Uterus (tissue), 4 donors: ENCODE measurements at places on chromosomes 3 and 15. TPM values are rescaled to one million over a fixed set of nuclear protein-coding genes. Genes with fewer than 3 reads are reported as not detected.

GRCh38 chr3:87837076-87837475 is 221.7 kb downstream of the CGGBP1 start:
- no peak for DNase-seq
- H3K4me3 ChIP-seq = no peak overlapping the region
- H3K4me1 ChIP-seq = no peaks in the 10 kb centered on the region
- H3K36me3 ChIP-seq = no peaks in the 10 kb centered on the region

DNA sequence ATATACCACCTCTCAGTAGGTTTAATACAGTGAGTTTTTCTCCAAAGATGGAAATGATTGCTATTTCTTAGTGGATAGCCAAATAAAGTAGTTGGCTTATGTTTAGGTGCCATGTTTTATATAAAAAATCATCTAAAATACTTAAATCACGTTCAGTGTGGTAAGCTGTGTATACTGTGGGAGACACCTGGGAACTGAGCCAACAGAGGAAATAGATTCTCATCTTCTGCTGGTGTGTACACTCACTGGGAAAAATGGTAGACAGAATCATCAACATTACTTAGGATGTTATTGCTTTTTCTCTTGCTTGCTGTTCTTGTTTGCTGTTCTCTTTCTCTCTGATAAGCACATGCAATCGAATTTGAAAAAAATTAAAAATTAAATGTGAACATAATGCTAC is 112.6 kb upstream of the MB21D2 start:
- no peaks in the 10 kb centered on the region for H3K4me1 ChIP-seq
- no peak overlapping the region for H3K27ac ChIP-seq
- H3K36me3 ChIP-seq = no peaks in the 10 kb centered on the region
- no peak overlapping the region for H3K4me3 ChIP-seq
- H3K27me3 ChIP-seq = no peaks in the 10 kb centered on the region

DNA sequence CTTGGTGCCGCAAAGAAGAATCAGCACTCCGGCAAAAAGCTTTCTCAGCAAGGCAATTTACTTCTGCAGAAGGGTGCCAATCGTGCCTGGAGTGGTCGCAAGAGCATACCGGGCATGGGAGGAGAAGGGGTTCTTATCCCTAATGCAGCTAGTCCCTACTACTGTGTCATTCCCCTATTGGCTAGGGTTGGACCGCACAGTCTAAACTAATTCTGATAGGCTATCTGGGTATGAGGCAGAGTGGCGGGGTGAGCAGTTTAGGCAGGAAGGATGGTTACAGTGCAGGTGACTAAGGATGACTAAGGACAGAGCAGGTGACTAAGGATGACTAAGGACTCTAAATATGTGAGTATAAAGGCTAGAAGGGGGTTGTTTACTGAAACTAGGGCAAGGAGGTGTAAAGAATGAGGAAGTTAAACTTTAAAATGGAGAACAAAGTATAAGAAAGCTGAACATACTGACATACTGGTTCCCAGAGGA is 52.9 kb downstream of the PGBD4 start:
- H3K36me3 ChIP-seq = no peaks in the 10 kb centered on the region
- H3K4me1 ChIP-seq = no peaks in the 10 kb centered on the region
- no peaks in the 10 kb centered on the region for H3K27me3 ChIP-seq
- H3K4me3 ChIP-seq = no peak overlapping the region

AHSG gene
- total RNA-seq = not detected

DNA sequence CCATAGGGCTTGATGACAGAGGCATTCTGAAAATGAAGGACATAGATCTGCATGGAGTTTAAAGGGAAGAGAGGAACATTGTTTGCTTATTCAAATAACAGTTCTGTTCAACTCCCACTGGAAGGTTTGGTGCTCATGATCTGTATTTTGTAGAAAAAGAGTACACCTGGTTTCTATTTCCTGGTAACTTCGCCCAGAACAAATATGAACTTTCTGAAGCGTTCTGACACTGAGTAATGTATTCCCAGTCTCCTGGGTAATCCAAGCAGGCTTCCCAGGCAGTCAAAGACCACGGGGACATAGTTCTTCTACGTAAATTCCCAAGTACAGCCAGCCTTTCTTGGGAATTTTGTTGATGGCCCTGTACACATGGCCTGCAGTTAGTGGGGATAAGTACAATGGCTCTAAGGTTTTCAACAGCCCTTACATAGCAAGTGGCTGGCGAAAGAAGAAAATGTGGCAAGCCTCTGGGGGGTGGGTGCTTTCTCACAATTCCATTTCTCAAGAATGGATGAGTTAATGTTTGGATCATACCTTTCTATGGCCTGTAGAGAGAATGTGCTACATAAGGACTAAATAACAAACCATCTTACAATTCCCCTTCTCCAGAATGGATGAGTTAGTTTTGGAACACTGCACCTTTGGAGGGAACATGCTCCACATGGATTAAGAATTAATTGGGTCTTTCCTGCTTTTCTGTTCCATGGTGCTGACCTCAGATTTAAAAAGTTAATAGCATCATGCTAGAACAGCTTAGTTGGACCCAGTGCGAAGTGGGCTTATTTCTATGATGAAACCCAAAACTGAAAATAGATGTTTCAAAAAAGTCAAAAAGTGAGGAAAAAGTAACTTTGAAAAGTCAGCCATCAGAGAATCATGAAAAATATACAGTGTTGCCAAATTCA is 52.7 kb downstream of the COL6A6 start:
- H3K27ac ChIP-seq = no peak overlapping the region
- H3K4me1 ChIP-seq = no peaks in the 10 kb centered on the region
- no peak for DNase-seq
- no peak overlapping the region for H3K4me3 ChIP-seq
- no peaks in the 10 kb centered on the region for H3K36me3 ChIP-seq
- H3K27me3 ChIP-seq = no peaks in the 10 kb centered on the region

MNS1 gene
- 4.6 TPM for total RNA-seq
